ENCODE measurements at places on chromosomes 5 and 9.

GRCh38 chr5:24170026-24170425 is 474.8 kb downstream of the CDH10 start:
- H3K4me3 ChIP-seq, result no peak overlapping the region
- no peak overlapping the region for H3K27ac ChIP-seq
- H3K27me3 ChIP-seq, result no peaks in the 10 kb centered on the region

- H3K4me3 ChIP-seq, result no peak overlapping the region
- no peak overlapping the region for H3K27ac ChIP-seq
- peaks cover 23% of the 10 kb centered on the region for H3K4me1 ChIP-seq
- H3K27me3 ChIP-seq, result no peaks in the 10 kb centered on the region
Measured at GRCh38 chr9:126147936-126148870, 178.4 kb upstream of the MVB12B start.

GRCh38 chr5:91022518-91022917 is 360.6 kb downstream of the ARRDC3 start:
- no peak overlapping the region for H3K4me3 ChIP-seq
- no peaks in the 10 kb centered on the region for H3K27me3 ChIP-seq
- H3K4me1 ChIP-seq, result peaks cover 80% of the 10 kb centered on the region
- no peaks in the 10 kb centered on the region for H3K36me3 ChIP-seq
- H3K27ac ChIP-seq, result peak overlapping the region; percentile 57
- no peak for DNase-seq

DNA sequence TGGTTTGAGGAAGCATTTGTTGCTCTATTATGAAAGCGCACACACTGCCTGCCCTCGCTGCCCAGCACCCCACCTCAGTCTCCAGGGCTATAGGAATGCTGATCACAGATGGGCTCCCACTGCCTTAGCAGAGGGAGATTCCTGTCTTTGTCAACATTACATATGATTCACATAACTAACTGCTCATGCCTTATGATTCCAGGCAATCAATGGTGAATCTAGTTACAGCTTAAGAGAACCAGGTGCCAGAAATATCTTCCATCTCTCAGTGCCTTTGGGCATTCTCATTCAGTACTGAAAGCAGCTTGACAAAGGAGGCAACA is 458.9 kb upstream of the C9orf72 start:
- no peak overlapping the region for H3K4me3 ChIP-seq
- no peak for DNase-seq
- H3K4me1 ChIP-seq, result no peaks in the 10 kb centered on the region
- no peak overlapping the region for H3K27ac ChIP-seq
- H3K27me3 ChIP-seq, result no peaks in the 10 kb centered on the region

GRCh38 chr9:75889577-75889976 is 896 bp upstream of the PCSK5 start:
- no peaks in the 10 kb centered on the region for H3K36me3 ChIP-seq
- no peaks in the 10 kb centered on the region for H3K4me1 ChIP-seq
- H3K27ac ChIP-seq, result peak overlapping the region; percentile 92

DNA sequence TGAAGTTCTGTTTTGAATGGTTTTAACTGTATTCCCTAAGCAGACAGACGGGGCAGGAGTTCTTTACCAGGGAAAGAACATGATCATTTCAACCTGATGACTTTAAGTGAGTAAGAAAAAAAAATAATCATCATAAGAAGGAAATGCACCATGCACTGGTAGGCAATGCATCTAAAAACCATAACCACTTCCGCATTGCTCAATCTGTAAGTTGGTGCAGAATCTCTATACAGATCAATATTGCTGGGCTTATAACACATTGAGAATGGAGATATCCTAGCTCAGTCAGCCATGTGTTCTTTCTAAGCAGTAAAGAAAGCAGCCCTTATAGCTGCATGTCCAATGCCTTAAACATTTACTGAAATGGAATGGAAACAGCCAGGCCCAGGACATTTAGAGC is 407.1 kb upstream of the DMAC1 start:
- no peaks in the 10 kb centered on the region for H3K36me3 ChIP-seq
- no peak for DNase-seq
- no peaks in the 10 kb centered on the region for H3K4me1 ChIP-seq
- no peak overlapping the region for H3K27ac ChIP-seq

DNA sequence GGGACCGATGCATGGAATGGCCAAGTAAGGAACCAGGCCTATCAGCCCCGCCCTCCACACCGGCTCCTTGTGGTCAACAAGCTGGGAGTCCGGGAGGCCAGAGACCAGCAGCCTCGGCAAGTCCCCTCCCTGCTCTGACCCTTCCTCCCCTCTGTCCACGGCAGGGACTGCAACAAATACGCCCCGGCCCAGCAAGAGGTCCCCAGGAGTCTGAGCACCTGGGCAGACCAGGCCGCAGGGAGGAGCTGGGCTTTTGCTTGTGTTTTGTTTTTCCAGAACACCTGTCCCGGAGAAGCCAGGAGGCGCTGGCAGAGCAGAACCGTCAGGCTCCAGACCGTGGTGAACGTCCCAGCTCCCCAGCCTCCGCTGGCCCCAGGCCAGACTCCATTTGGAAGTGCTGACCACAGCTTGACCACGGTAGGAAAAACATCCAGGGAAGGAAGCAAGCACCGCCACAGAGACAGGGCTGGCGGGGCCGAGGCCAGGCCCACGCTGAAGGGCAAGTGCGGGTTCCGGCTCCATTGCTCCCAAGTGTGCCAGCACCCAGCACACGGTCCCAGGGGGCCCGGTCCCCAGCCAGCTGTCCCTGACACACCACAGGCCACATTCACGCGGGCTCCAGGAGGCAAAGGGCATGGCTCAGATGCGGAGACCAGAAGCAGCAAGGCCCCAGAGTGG is 56.7 kb downstream of the VAV2 start:
- peak overlapping the region; percentile 49 for H3K27ac ChIP-seq
- H3K27me3 ChIP-seq, result peaks cover 2% of the 10 kb centered on the region
- peak; percentile 88 for DNase-seq
- no peaks in the 10 kb centered on the region for H3K36me3 ChIP-seq
- H3K4me1 ChIP-seq, result peaks cover 7% of the 10 kb centered on the region
- no peak overlapping the region for H3K4me3 ChIP-seq

DNA sequence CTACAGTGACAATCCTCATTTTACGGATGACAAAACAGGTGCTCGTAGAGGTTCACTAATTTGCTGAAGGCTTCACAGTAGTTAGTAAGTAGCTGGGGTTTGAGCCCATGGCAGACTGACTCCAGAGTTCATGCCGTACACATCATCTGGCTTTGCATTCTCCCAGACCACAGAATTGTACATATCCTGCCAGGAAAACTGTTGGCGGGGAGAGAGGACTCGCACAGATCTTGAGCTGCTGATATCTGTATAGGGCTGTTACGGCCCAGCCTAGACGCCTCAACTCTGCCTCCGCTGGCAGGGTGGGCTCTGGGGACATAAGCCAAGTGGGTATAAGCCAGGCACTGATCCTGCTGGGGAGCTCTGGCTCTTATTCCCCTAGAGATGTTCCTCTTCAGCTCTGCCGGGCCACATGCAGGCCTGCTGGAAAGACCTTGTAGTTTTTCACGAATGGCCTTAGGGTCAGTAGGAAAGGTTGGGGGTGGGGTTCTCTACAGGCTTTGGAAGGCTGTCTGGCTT is 16.3 kb downstream of the LARP1 start:
- H3K27ac ChIP-seq, result peak overlapping the region; percentile 58
- H3K27me3 ChIP-seq, result no peaks in the 10 kb centered on the region
- H3K4me1 ChIP-seq, result no peaks in the 10 kb centered on the region
- peak; percentile 77 for DNase-seq
- peak overlapping the region; percentile 16 for H3K4me3 ChIP-seq

DNA sequence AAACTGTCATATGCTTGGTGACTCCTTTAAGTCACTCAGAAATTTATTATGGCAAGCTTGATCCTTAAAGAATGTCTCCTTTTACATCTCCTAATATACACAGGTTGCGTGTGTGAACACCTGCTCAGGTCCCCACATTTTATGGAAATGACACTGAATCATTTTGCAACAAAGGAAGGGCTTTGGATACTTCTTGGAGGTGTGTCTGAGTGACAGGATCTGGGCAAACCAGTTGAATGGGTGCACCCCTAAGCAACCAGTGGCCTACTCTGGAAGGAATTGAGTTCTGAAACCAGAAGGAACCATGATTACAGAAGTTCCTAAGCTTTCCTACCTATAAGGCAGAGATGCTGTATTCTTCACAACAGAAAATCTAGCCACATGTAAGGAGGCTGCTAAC is 483.9 kb upstream of the KLF4 start:
- H3K27me3 ChIP-seq, result no peaks in the 10 kb centered on the region
- H3K36me3 ChIP-seq, result no peaks in the 10 kb centered on the region
- H3K4me1 ChIP-seq, result no peaks in the 10 kb centered on the region
- no peak for DNase-seq
- H3K4me3 ChIP-seq, result no peak overlapping the region

GRCh38 chr9:95771556-95772246 is 103.8 kb upstream of the ERCC6L2 start:
- peak; percentile 83 for DNase-seq
- H3K27ac ChIP-seq, result peak overlapping the region; percentile 82
- H3K4me3 ChIP-seq, result peak overlapping the region; percentile 5
- H3K4me1 ChIP-seq, result no peaks in the 10 kb centered on the region
- H3K36me3 ChIP-seq, result no peaks in the 10 kb centered on the region

DNA sequence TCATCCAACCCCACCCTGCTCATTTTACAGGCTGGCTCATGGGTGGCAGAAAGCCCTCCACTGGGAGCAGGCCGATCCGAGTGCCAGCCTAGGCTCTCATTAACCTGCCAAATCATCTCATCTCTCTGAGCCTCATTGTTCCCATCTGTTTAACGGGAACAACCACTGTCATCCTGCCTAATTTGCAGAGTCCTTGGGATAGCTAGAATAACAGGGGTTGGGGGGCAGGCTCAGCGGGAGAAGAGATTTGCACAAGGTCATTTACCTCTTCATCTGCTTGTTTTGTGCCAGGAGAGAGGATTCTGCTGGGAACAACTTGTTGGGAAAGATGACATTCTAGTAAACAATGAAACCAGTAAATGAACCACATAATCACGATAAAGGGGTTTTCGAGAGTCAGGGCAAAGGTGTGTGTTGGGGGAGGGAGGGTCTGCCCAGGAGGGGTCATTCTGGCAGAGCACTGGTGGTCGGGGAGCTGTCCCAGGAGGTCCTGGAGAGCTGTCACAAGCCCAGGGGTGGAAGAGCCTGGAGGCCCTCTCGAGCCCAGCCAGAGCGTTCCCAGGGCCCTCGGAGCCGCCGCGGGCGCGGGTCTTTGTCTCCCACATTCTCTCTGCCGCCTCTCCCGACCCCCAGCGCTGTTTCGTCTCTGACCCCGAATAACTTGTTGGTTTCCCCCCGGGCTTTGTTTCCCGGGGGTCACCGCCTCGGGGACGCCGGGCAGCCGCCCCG is 22.8 kb upstream of the NDST1 start:
- peak overlapping the region; percentile 96 for H3K27ac ChIP-seq
- H3K27me3 ChIP-seq, result no peaks in the 10 kb centered on the region
- peaks cover 45% of the 10 kb centered on the region for H3K4me1 ChIP-seq
- no peaks in the 10 kb centered on the region for H3K36me3 ChIP-seq
- DNase-seq, result no peak
- H3K4me3 ChIP-seq, result peak overlapping the region; percentile 98

DNA sequence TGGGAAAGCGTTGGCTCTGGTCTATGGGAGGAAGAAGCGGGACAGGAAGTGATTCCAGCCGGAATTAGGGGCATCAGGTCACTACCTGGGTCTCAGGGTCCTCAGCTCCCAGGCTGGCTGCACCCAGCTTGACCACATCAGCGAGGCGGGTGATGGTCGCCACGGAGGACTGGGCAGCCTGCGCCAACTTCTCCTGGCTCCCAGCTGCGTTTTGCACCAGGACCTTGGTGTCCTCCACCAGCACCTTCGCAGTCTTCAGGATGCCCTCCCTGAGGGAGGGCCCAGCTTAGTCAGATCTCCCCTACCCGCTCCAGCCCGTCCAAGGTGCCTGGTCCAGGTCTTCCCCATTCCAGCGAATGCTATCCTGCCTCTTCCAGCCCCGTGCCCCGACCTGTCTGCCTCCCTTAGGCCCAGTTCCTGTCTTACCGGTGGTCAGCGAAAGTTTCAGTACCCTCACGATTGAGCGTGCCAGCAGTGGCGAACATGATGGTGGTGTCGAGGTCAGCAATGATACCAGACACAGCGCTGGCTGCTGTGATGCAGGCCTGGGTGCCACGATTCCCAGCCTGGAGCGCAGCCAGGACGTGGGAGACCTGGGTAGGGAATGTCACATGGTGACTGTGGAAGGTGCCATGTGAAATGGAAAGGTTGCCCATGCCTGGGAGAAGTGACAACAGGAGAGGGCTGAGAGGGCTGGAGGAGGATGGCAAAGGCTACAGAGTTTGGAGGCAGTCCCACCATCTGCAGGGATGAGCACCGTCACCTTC is 14.4 kb upstream of the TPM2 start:
- no peaks in the 10 kb centered on the region for H3K27me3 ChIP-seq
- H3K4me3 ChIP-seq, result no peak overlapping the region
- H3K4me1 ChIP-seq, result peaks cover 4% of the 10 kb centered on the region

DNA sequence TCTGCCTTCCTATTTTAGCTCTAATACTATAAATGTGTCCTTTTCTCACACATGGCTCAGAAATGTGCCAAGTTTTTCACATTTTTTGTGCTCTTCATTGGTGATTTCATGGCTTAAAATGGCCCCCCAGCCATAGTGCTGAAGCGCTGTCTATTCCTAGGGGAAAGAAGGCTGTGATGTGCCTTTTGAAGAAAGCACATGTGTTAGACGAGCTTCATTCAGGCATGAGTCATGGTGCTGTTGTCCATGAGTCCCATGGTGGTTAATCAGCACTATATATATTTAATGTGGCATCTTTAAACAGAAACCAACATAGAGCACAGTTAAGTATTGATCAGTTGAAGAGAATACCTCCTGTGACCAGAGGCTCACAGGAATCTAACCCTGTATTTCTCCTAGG is 55.8 kb downstream of the PDE8B start:
- no peak for DNase-seq
- no peak overlapping the region for H3K4me3 ChIP-seq
- H3K27me3 ChIP-seq, result no peaks in the 10 kb centered on the region
- H3K27ac ChIP-seq, result no peak overlapping the region
- H3K36me3 ChIP-seq, result no peaks in the 10 kb centered on the region

GRCh38 chr9:122248448-122248865 is 16.2 kb downstream of the RBM18 start:
- H3K4me1 ChIP-seq, result no peaks in the 10 kb centered on the region
- H3K27ac ChIP-seq, result no peak overlapping the region
- H3K4me3 ChIP-seq, result no peak overlapping the region
- no peaks in the 10 kb centered on the region for H3K27me3 ChIP-seq
- DNase-seq, result no peak

All from sigmoid colon (tissue), 7 donors.